Activated T-helper 1 cell treated with anti-CD3 and anti-CD28 coated beads, Interleukin-2, amount 50 U/mL, for 16 hours (primary cell): ENCODE measurements at places on chromosomes 1 and 21.
A peak's percentile ranks its signal among the peaks of the same experiment; 100 is the strongest.

DNA sequence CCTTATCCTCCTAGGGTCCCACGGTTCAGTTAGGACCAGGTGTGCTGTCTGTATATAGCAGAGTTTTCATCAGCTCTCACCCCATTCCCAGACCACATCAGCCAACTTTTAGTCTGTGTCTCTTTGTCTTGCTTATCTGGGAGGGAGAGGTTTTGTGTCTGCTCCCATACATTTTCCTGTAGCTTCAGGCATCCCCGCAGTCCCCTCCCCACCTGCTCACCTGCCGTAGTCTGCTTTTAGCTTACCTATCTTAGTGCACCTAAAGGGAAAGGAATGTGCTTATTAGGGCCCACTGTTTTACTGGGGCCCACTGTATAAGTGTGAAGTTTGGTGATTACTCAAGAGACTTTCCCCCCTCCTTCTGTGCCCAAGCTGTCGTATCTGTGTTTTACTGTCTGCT, 225.1 kb downstream of the PLA2G4A start:
- DNase-seq = no peak

GRCh38 chr1:95122151-95122697, 5.1 kb downstream of the TLCD4 start:
- DNase-seq = no peak

DNA sequence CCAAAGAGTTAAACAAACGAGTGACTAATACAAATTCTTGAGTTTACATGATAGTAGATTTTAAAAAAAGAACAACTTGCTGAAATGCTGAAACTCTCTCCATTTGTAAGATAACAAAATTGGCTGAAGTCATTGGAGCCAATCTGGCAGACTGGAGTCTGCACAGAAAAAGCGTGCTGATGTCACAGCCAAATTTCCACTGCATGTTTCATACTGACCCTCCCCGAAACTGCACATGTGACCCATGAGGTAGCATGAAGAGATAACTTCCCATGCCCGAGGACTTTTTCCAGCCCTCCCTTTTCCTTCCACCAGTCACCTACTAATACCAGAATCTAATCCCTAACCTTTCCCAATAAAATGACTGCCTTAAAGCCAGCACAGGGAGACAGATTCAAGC, 1.2 kb upstream of the LELP1 start:
- no peak for DNase-seq

DNA sequence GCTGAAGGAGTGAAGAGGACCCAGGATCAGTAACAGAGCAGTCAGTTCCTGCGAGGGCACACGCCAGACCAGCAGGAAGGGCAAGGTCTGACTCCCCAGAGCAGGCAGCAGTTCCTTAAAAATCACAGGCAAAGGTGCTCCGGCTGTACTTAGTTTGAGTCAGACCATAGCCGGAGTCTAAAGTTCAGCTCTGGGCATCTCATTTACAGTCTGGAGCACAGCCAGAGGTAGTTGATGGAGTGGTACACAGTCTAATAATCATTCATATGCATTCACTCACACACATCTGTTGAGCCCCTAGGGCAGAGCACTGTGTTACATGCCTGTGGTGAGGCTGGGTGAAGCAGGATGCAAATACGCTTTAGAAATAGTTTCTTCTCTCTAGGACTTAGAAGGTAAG, 7.3 kb upstream of the AMIGO1 start:
- no peak for DNase-seq

GRCh38 chr1:7422561-7422960, 348.5 kb upstream of the VAMP3 start:
- no peak for DNase-seq

GRCh38 chr1:244164511-244164890, 113.4 kb downstream of the ZBTB18 start:
- no peak for DNase-seq

DNA sequence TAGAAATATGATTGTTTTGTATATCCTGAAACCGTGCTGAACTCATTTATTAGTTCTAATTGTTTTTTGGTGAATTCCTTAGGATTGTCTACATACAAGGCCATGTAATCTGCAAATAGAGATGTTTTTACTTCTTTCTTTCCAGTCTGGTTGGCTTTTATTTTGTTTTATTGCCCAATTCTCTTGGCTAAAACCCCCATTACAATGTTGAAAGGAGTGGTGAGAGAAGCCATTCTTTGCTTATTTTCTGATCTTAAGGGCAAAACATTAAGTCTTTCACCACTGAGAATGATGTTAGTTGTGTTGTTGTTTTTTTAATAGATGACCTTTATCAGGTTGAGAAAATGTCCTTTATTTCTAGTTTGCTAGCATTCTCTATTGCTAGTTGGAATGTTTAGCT, 157.3 kb downstream of the NTMT2 start:
- DNase-seq = no peak

DNA sequence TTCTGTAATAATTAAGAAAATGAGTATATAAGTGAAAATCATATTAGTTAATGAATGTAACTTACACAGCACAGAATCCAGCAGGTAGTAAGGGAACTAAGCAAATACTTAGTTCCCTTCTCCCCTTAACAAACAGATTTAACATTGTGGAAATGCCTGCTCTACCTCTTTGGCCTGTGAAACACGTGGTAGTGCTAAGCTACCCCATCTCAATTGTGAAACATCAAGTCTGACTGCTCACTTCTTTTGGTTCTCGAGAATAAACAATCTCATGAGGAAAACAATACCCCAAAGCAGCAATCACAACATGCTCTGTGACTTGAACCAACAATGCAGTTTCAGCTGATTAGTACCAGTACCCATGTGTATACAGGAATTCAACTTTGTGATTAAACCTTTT, 4.7 kb downstream of the MYSM1 start:
- no peak for DNase-seq

- no peak for DNase-seq
These were observed 9.1 kb upstream of the GUCA2B start for GRCh38 chr1:42143896-42144710.

DNA sequence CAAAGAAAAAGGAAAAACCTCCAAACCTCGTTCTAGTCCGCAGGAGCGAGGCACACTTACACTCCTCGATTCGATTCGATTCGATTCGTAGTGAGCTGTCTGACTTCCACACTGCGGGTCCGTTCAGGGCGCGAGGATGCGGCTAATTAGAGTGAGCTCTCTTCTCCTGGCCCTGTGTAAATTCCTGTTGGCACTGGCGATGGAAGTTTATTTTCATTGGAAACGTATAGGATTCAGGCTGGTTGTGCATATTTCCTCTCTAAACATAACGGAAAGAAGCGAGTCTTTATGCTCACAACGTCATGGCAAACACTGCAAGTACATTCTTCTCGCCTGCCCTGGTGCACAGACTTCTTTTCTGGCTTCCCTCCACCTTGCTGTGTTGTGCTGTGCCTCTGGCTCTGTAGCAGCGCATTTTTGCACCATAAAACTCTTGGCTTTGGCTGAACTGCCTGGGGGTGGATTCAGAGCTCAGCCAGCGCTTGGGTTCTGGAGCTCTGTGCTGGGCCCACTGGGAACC, 2.7 kb downstream of the HUNK start:
- no peak for DNase-seq

- DNase-seq = no peak
These were observed 251.8 kb upstream of the USP24 start for GRCh38 chr1:55466921-55467320.

- DNase-seq = peak; percentile 6
These were observed at the start of gene DNAJC6 for GRCh38 chr1:65309304-65310077. Gene DNAJC6, plus strand, starts transcription at chr1:65309543. Its CDS starts 203 bp downstream, at chr1:65309746.

- no peak for DNase-seq
These were observed 235.4 kb downstream of the PTPRU start for GRCh38 chr1:29471487-29472313.

- DNase-seq = no peak
These were observed 49.4 kb downstream of the NENF start for GRCh38 chr1:212482006-212482636.

- DNase-seq = no peak
These were observed 17.0 kb downstream of the S100A7 start for GRCh38 chr1:153443486-153443885.

DNA sequence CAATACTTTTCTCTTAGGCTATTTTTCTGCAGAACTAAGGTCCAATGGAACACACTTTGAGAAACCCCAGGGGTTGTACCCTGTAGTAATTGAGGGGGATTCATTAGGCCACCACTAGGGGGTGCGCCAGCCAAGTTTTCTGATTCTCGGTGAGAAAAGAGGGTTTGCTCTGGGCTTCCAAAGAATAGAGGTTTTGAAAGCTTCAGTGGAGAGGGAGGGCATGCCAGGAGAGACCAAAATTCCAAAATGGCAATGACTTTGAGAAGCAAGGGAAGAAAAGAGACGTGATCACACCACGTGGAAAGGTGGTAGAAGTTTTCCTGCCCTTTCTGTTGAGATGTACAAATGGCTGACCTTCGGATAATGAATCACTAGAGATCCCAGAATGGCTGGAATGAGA, 323.3 kb downstream of the RPS6KC1 start:
- DNase-seq = peak; percentile 23

GRCh38 chr1:215710036-215710898, 143.2 kb downstream of the KCTD3 start:
- no peak for DNase-seq

DNA sequence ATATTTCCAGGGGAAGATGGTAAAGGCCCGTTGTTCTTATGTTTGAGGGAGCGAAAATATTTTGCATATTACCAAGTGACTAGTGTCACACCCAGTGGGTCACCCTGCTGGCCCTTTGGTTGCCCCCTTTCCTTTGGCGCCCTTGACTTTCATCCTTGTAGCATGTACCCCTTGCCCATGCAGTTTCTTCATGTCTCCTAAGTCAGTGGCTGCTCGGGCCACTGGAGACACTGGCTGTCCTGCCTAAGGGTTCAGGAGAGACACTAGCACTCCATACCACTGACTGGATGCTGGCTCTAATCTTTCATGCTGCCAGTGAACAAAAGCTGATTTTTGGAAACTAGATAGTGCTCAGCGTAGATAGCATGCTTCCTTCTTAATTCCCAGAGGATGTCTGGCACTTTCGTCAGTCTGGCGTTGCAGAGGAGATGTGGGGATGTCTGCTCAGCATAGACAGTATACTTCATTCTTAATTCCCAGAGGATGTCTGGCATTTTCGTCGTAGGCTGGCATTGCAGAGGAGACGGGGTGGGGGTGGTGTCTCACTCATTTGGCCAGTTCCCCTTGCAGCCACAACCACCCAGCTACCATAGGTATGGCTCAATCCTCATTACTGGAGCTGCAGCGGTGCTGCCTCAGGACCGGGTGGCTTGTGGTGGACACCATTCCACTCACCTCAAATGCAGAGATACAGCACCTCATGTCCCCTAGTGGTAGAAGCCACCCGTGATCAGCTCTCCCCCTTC, 770.9 kb upstream of the TPTE start:
- DNase-seq = no peak

DNA sequence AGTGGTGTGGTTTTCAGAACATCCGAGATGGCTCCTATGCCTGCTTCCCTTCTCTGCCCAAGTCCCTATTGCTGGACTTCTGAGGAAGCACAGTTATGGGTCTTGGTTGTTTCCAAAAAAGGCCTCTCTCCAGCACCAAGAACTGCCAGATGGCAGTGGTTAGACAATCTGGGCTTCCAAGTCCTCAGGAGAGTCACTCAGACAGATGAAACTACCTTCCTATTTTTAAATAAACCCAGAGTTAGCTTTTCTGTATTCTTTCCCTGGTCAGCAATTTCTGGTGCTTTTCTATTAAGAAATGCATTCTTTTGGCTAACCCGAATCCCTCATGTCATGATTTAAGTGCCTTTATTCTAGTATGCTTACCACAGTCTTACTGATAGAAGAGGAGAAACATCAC, 245.9 kb downstream of the PRDM2 start:
- DNase-seq = no peak

GRCh38 chr21:34270411-34270810, 93.4 kb upstream of the KCNE2 start:
- no peak for DNase-seq

DNA sequence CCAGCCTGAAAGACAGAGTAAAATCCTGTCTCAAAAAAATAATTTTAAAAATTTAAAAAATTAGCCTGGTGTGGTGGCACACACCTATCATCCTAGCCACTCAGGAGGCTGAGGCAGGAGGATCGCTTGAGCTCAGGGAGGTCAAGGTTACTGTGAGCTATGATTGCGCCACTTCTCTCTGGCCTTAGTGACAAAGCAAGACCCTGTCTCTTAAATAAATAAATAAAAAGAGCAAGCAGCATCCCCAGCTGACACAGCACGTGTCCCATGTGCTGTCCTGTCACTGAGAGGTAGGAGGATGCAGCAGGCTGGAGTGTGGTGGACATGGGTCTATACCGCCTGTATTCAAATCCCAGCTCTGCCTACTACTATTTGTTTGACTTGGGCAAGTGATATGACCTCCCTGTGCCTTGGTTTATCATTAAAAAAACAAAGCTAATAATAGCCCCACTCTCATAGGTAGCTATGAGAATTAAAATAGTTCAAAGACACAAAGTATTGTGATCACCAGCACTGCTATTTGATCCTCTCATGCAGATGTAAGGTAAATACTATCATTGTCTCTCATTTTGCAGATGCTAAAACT, 22.2 kb upstream of the ECE1 start:
- no peak for DNase-seq

DNA sequence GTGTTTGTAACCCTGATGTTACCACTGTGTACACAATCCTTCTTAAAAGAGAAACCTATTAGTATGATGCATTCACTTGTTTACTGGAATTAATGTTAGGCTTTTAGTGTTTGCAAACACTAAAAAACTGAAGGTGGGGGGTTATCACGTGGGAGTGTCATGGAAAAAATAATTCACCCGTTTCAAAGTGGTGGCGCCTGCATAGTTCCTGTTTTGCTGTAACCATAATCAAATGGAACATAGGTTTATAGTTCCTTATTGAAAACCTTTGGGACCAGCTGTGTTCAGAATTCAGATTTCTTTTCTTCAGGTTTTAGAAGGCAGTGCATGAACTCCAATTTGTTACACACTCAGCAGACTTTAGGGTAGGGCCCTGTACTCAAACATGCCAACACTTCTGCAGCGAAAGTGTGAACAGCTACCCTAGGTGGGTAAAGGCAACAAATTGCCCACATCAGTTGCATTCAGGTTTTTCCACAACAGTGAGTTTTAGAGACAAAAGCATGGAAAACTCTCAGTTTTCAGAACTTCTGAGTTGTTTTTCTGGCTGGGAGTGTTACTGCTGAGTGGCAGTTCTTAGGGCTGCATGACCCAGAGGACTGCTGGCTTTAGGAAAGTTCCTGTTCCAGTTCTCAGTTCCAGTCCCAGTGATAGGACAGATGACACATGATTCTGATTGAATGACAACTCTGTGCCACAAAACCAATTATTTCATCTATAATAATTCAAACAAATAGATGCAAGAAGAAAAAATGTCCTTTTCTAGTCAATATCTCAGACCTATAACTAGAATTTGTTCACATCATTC, 29.1 kb upstream of the IVNS1ABP start:
- DNase-seq = no peak

GRCh38 chr1:23427550-23427949, 3.0 kb upstream of the TCEA3 start:
- no peak for DNase-seq
